ENCODE measurements at places on chromosomes 4 and X. TPM values are rescaled to one million over a fixed set of nuclear protein-coding genes. Genes with fewer than 3 reads are reported as not detected.

The CSAG2 gene
- polyA plus RNA-seq = not detected

The NSG1 gene
- 4.1 TPM for polyA plus RNA-seq

The EVC2 gene
- polyA plus RNA-seq = 8.4 TPM

The DDIT4L gene
- polyA plus RNA-seq = 2.7 TPM

The XAGE2 gene
- not detected for polyA plus RNA-seq

The SEPSECS gene
- 16.4 TPM for polyA plus RNA-seq

The MAGEA1 gene
- polyA plus RNA-seq = not detected

The VSIG4 gene
- 6.4 TPM for polyA plus RNA-seq

The GAGE12F gene
- polyA plus RNA-seq = not detected

The MAGEB1 gene
- not detected for polyA plus RNA-seq

The SMAD1 gene
- 62.2 TPM for polyA plus RNA-seq

The GRXCR1 gene
- not detected for polyA plus RNA-seq

The GRIA3 gene
- 2.6 TPM for polyA plus RNA-seq

The BRS3 gene
- polyA plus RNA-seq = not detected

The FAM149A gene
- 51.1 TPM for polyA plus RNA-seq

The PDLIM3 gene
- 3.8 TPM for polyA plus RNA-seq

The TREX2 gene
- polyA plus RNA-seq = 0.49 TPM

The SRPK3 gene
- polyA plus RNA-seq = 2.5 TPM

The ANOS1 gene
- polyA plus RNA-seq = 7.3 TPM

The IQCM gene
- polyA plus RNA-seq = not detected

The ANXA5 gene
- polyA plus RNA-seq = 391 TPM

The MAGEA11 gene
- not detected for polyA plus RNA-seq

The RAB9B gene
- polyA plus RNA-seq = 2.7 TPM

The CLNK gene
- 0.72 TPM for polyA plus RNA-seq

The HMX1 gene
- not detected for polyA plus RNA-seq

The UGT2B7 gene
- polyA plus RNA-seq = 72.3 TPM

Measured in left renal cortex interstitium (tissue), 4 donors.